GM19239 (cell line): ENCODE measurements at places on chromosomes 6 and 20.
A peak's percentile ranks its signal among the peaks of the same experiment; 100 is the strongest.

DNA sequence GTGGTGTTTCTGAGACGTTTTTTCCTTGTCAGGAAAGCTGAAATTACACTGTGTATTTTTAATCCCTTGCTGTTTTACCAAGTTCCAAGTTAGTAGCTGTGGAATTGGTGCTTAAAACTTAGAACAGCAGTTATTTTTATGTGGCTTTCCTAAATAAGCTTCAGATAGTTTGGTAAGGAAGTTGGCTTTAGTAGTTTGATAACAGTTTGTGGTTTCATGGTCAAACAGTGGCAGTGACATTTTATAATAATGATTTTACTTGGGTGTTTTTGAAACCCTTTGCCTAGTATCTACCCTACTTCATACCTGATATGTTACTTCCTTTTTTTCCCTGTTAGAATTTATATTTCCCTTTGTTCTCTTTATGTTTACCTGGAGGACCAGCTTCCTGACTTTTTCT is 164.9 kb downstream of the JARID2 start:
- no peak for DNase-seq

DNA sequence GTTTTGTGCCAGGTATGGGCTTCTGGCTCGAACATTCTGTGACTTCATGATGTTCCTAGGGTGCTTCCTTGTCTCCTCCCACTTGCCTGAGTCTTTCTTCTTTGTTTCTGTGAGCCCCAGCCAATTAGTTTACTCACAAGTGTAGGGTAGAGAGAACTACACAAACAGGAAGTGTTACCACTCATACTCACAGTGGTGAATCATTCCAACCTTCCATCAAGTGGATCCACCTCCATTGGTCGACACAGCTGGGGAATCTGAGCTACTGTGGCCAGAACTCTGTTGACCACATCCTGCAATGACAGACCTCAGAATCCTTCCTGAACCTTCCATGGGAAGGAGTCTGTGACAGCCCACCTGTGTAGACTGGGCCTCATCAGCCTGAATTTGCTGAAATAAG is 76.8 kb downstream of the UNC5CL start:
- peak; percentile 28 for DNase-seq

DNA sequence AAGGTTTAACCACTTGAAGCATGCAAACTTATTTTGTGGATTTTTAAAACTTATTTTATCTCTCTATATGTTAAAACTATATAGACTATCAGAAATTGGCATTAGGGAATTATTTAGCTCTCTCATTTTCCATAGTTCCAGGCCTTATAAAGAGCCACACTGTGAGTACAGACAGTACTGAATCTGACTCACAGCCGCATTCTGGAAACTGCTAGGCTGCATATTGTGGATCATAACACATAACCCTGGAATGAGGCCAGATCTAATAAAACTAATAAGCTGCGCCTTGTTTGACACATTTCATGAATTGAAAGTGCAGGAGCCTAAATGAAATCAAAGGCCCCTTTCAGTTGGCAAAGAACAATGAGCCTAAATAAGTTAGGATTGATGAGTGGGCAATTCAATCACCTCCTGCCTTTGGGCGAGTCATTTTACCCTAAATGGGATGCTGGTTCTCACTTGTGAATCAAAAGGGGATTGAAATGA is 308.4 kb downstream of the PACRG start:
- no peak for DNase-seq

DNA sequence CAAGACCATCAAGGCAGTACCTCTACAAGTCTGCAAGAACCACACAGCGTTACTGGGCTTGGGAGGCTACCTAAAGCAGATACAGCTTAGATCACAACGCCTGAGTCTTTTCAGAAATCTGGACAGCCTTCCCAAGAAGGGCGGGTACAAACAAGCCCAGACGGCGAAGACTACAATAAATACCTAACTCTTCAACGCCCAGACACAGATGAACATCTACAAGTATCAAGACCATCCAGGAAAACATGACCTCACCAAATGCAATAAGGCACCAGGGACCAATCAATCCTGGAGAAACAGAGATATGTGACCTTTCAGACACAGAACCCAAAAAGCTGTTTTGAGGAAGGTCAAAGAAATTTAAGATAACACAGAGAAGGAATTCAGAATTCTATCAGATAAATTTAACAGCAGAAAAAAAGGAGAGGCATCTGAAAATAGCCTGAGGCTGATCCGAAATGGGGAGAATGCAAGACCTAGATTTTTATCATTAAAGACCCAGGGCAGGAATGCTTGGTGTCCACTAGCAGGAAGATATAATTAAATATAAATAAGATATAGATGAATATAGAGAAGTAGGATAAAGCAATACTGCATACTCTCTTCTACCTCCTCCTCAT is 131.7 kb upstream of the COL21A1 start:
- no peak for DNase-seq

- DNase-seq = no peak
These were observed 425.9 kb upstream of the RNF217 start for GRCh38 chr6:124536157-124536841.

DNA sequence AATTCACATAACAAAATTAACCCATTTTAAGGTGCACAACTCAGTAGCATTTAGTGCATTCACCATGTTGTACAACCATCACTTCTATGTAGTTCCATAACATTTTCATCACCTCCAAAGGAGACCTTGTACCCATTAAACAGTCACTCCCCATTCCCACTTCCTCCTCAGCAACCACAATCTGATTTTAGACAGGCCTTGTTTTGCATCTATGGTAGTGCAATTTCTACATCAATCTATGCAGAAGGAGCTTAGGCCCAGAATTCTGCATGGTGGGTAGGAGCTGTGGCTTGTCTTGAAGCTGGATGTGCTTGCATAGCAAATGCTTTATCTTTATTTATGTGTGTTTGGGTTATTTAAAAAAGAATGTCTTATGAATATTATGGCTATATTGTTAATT is 13.5 kb upstream of the HLA-DQA1 start:
- DNase-seq = no peak

DNA sequence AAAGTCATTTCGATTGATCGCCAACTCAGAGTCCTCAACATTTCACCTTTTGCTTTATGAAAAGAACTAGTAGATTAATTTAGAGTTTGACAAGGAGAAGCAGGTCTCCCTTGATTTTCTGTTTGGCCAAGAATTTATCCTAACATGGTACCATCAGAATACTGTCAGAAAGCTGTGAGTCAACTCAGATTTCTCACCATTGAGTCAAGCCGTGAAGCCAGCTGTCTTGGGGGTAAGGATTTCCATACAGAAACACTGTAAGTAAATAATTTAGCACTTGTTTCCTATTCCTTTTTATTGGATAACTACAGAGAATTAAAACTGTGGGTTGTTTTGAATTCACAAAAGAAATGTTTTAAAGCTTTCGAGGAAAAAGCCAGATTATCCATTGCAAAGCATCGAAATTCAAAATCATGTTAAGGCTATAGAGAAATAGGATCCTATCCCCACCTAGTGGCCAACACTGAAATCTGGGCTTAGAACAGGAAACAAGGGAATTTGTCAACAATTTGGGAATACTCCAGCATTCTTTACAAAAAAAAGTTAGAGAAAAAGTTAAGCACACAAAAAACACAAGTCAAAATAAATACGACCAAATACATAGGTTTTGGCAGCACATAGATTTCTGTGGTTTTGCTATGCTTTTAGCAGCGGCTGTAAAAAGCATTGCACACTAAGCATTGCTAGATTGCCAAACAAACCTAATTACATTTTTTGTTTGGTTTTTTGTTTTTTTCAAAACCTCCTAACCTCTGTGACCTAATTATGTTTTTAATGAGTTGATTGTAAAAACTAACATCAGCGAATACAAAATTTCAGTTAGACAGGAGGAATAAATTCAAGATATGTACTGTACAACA is 44.2 kb downstream of the COL11A2 start:
- DNase-seq = no peak

DNA sequence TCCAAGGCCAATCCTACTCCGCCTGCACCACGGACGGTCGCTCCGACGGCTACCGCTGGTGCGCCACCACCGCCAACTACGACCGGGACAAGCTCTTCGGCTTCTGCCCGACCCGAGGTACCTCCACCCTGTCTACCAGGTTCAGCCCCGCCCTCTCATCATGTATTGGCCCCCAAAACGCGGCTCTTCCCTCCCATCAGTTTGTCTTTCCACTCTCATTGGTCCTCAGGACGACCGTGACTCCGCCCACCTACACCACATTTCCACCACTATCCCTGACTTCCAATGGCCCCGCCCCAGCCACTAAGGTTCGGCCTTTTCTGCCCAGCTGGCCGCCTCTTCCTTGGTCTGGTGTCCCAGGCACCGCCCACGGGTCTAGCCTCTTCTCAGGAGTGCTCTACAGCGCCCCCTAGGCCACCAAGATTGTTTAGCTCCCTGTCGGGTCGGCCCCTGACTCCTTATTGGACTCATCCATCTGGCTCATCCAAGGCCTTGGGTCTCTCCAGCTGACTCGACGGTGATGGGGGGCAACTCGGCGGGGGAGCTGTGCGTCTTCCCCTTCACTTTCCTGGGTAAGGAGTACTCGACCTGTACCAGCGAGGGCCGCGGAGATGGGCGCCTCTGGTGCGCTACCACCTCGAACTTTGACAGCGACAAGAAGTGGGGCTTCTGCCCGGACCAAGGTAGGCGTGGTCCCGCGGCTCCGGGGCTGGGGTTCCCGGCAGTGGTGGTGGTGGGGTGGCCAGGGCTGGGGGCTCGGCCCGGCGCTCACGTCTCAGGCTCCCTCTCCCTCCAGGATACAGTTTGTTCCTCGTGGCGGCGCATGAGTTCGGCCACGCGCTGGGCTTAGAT is 3.1 kb downstream of the MMP9 start:
- DNase-seq = no peak

DNA sequence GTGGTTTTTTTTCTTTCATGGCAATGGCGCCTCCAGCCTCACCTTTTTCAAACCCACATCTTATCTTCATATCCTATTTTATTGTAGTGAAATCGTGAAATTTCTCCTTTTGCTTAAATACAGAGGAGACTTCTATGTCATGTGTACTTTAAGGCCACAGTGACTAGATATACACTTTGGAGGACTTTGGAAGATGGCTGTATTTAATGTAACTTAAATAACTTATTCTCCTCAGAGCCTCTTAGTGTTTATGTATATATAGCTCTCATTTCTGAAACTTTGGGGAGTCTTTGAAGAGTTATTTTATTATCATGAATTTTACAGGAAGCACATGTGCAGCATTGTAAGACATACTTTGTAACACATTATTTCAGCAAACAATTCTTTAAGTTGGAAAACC is 968 bp downstream of the LAMA2 start:
- DNase-seq = no peak

DNA sequence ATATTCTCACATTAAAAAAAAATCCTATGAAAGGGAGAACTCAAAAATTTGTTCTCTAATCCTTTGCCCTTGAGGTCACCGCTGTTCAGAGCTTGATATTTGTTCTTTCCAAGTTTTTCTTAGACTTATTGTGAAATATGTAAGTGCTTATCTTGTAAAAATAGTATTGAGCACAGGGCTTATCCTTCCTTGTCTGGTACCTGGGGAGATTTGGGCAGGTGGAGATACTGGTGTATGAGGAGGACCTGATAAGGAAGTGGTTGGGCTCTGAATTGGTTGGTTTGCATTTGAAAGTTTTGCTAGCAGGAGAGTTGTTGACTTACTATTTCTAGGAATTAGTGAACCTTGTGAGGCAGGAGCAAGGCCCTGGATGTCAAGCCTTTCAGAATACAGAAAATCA is 28.9 kb upstream of the ANKEF1 start:
- DNase-seq = no peak

DNA sequence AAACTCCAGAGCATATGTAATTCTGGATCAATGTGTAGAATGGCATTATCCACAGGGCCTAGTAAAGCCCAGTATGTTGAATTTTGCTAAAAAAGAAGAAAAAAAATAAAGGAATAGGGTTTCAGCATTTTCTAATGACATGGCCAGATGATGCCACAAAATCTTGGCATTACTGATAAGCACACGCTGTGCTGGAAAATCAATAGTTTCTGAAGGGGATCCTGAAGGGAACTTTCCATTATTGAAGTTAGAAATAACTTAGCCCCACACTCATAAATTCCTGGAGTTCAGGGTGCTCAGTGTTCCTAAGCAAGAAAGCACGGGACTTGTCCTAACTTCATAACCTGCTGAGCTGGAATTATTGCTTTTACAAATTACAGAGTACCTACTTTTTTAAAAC is 10.8 kb downstream of the TENT5A start:
- DNase-seq = no peak

DNA sequence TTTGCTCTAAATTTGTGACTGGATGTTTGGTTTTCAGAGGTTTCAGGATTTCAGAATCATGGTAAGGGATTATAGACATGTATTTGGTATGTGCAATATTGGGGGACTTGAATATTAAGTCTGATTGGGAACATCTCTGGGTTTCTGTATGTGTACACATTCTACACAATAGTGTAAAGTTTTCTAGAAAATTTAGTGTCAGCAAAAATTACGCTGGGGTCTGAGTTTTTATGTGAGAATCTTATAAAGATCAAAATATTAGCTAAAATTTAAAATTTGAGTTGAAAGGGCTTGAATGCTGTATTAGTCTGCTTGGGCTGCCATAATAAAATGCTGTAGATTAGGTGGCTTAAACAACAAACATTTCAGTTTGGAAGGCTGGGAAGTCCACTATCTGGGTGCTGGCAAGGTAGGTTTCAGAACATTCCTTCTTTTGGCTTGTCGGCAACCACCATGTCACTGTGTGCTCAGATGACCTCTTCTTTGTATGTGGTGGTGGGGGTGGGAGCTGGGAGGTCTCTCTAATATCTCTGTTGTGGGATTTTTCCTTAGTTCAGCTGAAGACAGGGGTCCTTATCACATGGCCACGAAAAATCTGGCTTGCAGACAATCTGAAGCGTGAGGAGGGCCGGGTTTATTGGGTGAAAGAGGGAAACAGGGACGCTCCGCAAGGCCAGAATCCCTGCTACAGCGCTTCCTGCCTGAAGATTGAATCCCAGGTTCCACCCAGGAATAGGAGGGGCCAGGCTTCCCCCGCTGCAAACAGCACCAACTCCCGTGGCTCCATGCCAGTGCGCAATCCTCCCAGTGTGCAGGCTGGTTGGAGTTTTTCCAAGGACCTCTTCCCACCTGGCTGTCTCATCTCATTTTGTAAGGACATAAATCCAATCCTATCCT is 299.7 kb downstream of the PLCB1 start:
- no peak for DNase-seq

- no peak for DNase-seq
These were observed 104.0 kb downstream of the COL12A1 start for GRCh38 chr6:75101896-75102295.

GRCh38 chr20:17394411-17394810 is 136.8 kb downstream of the BFSP1 start:
- DNase-seq = no peak

DNA sequence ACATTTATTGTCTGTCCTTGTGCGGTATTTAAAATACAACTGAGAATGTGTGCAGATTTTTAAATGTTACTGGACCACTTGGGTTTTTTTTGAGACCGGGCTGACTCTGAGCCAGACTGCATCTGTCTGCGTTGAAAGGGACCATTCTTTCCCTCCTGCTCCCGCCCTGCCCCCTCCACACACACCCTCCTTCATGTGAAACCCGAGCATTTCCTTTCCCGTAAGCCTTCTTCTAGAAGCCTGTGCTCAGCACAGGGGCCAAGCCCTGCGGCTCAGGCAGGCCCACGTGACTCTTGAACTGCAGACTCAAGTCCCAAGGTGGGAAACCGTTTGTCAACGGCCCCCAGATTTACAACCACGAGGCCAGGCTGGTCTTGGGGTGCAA is 82.7 kb upstream of the FOXC1 start:
- DNase-seq = peak; percentile 30

- DNase-seq = no peak
These were observed 112.9 kb downstream of the FOXO3 start for GRCh38 chr6:108673602-108674001.

- DNase-seq = no peak
These were observed 60.3 kb upstream of the C20orf144 start for GRCh38 chr20:33601861-33602260.
